Suppressor macrophage treated with lipopolysaccharide for 4 hours (primary cell): ENCODE measurements at places on chromosomes 2 and 18.
A peak's percentile ranks its signal among the peaks of the same experiment; 100 is the strongest.

GRCh38 chr2:2232167-2232566 lies 98.9 kb downstream of the MYT1L start:
- no peak for DNase-seq

GRCh38 chr2:2777213-2777612 lies 446.1 kb upstream of the MYT1L start:
- DNase-seq: no peak

DNA sequence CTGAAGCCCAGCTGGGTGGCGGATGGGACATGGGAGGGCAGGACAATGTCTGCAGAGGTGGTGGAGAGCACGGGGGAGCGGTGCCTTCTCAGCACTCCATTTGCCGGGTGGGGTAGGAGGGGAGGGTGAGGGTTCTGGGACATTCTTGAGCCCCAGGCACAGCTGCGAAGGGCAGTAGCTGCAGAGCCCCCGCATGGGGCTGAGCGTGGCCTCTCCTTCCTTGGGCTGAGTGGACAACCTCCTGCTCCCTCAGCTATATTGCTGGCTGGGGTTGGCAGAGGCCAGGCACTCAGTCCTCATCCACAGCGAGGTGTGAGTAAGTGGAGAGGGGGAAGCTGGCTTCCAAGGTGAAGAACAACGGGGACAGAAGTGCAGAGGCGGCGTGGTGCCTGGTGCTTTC lies 50.1 kb downstream of the RHOB start:
- no peak for DNase-seq

- DNase-seq: no peak
Observed at GRCh38 chr2:33458248-33458819, 18.1 kb upstream of the RASGRP3 start.

DNA sequence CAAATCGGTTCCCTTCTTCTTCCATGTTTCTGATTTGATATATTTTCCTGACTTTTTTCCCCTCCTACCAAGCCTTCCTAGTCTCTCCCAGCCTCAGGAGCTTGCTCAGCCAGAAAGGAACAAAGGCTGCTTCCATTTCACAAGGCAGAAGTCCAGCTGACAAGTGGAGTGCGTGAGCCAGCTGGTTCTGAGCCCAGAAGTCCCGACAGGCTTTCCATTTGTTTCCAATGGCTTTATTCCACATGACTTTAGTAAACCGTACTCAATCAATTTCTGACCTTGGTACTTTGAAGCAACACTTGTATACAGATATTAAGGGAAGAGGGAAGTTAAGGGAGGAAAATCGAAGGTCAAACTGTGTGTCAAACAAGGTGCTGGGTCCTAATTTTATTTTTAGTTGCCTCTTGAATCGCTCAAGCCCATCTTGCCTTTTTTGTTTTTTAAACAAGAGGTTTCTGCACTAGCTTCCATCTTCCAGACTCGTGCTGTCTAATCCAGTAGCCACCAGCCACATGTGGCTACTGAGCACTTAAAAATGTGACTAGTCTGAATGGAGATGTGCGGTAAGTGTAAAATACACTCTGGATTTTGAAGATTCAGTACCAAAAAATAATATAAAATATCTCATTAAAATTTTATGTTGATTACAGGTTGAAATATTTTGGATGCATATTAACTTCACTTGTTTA lies 36.2 kb downstream of the WIPF1 start:
- no peak for DNase-seq

DNA sequence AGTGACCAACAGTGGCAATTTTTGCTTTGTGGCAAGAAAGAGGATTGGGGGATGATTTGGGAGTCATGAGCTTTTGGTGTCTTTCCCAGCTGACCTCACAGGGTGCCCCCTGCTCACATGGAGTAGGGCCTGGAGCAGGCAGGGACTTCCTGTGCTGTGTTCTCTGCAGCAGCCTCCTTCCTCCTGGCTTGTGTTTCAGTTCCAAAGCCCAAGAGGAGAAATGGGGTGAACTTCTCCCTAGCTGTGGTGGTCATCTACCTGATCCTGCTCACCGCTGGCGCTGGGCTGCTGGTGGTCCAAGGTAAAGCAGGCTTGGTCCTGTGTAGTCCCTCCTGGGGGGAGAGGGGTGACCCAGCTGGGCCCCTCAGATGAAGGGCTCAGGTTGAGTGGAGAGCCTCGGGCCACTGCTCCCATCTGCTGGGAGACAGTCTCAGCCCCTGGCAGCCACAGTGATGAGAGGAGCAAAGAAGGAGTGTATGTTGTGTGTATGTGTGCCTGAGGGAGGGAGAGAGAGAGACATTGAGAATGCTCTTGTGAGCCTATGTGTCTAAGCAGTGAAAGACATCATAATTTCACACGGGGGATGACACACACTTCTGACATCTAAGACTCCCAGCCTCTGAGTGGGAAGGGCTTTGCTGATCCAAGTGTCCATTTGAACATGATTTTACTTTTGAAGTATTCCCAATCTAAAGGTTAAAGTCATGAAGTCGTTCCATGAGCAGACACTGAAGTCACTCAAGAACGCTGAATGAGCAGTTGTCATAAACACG lies 27.2 kb downstream of the MARCO start:
- DNase-seq: peak; percentile 74

GRCh38 chr2:237752761-237753165 lies 45.8 kb upstream of the RBM44 start:
- peak; percentile 86 for DNase-seq

DNA sequence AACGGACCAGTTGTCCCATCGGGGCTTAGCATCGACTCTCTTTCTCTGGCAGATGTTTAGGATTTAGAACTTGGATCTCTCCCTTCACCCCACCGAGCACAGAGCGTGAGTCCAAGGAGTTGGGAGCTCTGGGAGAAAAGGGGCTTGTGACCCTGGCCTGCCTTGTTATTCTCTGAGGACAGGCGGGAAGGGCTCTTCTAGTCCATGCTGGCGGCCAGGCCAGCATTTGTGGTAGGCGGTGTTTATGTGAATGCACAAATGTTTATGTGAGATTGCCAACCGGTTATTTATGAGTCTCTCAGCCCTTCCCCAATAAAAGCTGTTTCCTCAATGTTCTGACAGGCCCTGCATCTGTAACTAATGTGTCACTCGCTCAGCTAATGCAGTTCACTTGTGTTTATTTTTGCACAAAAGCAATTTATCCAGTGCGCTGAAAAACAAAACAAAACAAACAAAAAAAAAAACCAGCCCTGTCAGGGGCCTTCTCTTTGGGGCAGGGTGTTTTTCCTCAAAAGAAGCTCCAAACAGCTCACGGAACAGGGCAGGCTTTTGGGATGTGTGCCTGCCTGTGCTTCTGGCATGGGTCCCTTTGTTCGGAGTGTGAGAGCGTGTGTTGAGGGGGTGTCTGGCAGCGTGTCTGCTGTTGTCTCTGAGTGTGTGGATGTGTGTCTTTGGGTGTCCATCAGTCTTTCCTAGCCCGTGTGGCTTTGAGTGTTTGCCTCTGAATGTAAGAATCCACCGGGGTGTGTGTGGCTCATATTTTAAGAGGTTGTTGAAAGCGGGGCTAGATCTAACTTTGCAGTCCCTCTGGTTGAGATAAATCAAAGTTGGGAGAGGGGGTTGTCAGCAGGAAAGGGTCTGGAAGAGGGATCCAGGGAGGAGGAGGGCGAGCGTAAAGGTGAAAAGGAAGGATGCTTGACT lies 52.8 kb upstream of the HAAO start:
- DNase-seq: no peak

DNA sequence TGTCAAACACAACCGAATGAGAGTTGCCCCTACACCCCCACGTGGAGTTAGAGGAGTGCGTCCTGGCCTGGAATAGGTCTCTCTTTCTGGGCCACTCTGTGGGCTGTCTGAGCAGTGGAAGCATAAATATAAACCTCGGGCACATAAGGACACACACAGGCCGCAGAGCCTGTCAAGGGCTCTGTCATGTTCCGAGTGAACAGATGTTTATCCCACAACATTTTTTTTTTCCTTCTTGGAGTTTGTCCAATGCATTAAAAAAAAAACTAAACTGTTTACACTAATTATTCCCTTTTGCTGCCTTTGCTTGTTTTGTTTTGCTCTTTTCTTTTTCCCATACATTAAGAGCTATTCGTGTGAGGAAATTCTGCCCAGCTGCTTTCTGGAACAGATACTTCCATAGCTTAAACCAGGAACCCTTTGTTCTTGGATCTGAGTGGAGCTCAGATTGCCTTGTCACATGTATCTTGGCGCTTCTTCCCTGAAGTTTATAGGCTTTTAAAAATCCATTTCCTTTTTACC lies 228.3 kb upstream of the FOSL2 start:
- DNase-seq: no peak

DNA sequence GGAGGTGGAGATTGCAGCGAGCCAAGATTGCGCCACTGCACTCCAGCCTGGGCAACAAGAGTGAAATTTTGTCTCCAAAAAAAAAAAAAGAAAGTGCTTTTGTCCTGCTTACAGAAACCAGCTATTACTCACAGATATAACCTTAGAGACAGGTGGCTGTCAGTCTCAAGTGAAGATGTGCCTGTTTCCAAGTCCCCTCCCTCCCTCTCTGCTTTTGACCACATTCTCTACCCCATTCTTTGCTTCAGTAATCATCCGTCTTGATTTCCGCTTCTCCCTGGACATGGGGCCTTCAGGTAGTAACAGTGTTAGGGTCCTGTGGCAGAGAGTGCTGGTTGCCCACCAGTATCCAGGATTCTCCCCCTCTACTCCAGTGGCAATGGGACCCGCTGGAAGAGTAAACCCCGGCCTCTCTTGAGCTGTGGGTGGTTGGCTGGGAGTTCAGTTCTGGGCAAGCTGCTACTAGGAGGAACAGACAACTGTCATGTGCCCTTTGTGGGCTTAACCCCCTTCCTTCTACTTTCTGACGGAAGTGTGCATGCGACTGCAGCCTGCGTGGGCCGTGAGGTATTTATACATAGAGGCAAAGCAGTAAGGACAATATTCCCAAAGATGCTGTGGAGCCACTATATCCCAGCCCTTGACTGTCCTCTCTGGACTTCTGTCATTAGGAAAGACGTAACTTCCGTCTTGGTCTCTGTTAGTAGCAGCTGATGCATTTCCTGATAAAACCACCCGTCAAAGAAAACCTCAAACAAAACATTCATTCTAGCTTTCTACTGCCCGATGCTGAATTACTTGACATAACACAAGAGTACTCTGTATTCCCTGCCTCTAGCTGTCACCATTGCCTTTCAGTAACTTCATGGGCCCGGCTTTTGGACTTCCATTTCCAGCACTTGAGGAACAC lies 17.8 kb downstream of the PDCL3 start:
- DNase-seq: peak; percentile 53

- DNase-seq: no peak
Observed at GRCh38 chr2:236293241-236293810, 29.1 kb upstream of the ASB18 start.

- no peak for DNase-seq
Observed at GRCh38 chr2:1488851-1489250, 75.6 kb downstream of the TPO start.

DNA sequence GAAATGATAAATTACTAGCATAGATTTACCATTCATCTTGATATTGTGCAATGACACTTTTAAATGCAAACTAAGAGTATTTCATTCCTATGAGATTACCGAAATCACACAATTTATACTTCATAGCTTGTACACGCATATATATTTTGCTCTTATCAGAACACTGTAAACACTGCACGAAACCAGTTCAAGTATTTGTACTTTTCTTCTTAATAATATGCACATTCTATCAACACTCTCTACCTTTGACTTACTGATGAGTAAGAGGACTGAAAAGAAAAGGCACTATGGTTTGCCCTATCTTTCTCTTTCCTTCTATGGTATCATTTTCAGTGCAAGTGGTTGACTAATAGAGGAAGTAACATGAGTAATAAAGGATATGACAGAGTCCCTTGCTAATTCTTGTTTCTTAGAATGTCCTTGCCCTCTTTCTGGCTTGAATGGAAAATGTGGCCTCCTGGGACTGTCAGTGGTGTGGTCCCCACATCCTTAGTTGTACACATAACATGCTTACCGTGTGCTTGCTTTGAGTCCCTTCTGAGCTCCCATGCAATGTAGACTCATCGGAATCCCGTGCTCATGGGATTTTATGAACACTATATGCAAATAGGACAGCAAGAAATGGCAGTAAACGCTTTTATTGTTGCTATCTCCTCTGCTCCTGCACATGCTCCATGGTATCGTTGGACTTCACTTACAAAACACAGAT lies 363.5 kb upstream of the TNP1 start:
- DNase-seq: peak; percentile 85

GRCh38 chr2:72271766-72272641 lies 124.3 kb upstream of the CYP26B1 start:
- DNase-seq: no peak

- DNase-seq: peak; percentile 69
Observed at GRCh38 chr18:9683418-9684396, 24.4 kb upstream of the RAB31 start.

DNA sequence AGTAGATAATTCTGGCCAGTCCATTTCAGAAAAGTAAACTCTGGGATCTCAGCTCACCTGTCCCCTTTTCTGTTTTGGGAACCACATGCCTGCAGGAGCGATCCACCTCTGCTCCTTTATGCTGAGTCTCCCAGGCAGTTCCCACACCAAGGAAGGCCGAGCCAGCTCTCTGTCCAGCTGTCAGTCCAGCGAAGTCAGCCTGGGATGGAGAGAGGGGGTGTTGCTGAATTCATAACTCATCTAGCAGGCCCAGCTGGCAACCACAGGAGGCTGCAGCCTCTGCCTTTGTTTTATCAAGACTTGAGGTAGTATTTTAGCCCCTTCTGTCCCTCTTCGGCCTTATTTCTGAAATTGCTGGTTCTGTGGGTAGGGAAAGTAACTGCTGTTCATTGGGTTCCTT lies 209.9 kb downstream of the ARL4C start:
- DNase-seq: no peak

DNA sequence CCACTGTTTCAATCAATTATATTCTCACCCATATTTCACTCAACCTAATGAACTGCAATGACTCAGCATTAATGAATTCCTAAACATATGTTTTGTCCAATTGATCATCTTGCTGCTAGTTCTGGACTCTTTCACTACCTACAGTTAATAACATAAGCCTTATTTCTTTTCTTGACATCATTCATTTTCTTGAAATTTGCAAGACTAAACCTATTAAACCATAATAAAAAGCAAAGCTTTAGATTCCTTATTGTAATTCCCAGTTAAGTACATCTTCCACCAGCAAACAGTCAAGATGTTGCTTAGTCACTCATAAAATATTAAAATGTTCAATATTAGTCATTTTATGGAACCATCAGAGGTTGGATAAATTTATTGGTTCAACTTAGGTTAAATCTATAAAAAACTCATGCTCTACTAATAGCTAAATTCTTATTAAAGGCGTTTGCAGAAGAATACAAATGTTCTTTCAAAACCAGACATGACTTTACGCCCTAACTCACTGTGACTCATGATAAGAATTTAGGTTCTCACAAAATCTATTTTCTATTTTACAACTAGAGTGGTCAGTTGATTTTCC lies 599.4 kb downstream of the RNF144A start:
- no peak for DNase-seq
